ENCODE measurements at places on chromosomes 4 and X. TPM values are rescaled to one million over a fixed set of nuclear protein-coding genes. Genes with fewer than 3 reads are reported as not detected.

The CT55 gene
- not detected for total RNA-seq

The PDGFRA gene
- not detected for total RNA-seq

The HMX1 gene
- total RNA-seq: not detected

The FAM53A gene
- 2.5 TPM for total RNA-seq

- peak; percentile 32 for DNase-seq
These were observed 30.4 kb upstream of the TMSB15A start for GRCh38 chrX:102546828-102547493.

- no peak for DNase-seq
These were observed 31.6 kb downstream of the KDM6A start for GRCh38 chrX:44904542-44905115.

GRCh38 chrX:23742697-23743622, at the start of gene ACOT9:
Gene ACOT9, minus strand, starts transcription at chrX:23743276. Its CDS starts 132 bp downstream, at chrX:23743144.
- peak; percentile 84 for DNase-seq

DNA sequence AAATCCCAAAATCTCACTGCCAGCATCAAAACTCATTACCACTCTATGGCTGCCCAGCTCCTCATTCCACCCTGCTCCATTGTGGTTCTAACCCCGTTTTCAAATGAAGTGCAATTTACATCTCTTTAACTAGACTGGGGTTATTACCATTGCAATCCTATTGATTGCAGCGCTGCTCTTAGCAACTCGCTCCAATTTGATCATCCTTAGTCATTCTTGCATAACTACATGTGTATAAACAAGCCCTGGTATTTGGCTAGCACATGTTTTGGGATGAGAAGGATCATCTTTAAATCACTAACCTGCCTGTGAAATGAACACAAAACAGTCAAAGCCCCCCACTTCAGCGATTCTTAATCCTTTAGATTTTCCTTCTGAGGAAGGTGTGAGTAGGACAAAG, 340.1 kb upstream of the PPARGC1A start:
- DNase-seq: no peak

DNA sequence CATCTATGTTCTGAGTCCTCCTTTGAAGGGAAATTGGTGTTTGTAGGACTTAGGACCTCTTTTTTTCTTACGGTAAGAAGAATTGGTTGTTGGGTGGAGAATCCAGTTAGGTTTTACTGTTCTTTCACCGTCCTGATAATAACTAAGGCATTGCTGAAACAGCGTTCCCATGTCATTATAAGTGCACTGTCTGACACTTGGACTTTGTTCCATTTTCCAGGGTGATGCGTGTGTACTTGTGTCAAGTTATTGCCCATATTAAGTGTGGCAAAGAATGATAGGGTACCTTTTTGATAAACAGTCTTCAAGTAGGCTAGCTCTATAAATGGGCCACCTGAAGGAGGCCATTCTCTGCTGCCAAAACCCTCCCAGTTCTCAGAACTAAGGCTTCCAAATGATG, 119.7 kb downstream of the AASDH start:
- DNase-seq: no peak

DNA sequence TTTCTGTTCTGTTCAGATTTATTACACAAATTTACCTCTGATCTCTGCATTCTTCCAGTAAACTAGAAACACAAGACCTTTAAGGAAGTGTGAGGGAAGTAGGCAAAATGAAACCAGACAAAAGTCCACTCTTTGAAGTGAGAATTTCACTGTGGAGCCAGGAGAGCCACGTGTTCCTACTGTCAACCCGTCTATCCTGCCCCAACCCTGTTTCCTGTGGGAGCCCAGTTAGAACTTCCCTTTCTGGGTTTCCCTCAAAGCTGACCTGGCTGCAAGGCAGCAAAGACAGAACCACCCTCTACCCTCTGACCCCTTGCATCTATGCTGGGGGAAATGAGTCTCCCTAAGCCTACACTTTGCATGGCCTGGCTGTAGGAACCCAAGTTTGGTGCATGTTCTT, 40.0 kb downstream of the TMEM144 start:
- no peak for DNase-seq

DNA sequence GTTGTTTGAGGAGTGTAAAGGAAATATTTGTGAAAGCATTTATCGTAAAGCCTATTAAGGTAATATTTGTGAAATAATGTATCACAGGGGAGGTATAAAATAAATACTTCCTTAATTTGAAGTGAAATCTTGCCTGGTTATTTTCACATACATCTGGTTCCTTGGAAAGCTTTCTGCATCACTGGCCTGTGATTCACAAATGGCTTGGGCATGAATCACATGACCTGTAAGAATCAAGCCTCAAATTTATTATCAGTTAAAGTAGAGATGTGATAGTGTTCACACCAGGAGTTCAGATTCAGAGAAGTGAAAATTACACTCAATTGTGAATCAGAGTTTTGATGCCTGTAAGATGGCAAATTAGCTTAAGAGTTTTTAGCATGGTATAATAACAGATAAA, 1911.4 kb downstream of the STIM2 start:
- no peak for DNase-seq

GRCh38 chr4:39452153-39452859, 6.4 kb downstream of the RPL9 start:
- DNase-seq: no peak

DNA sequence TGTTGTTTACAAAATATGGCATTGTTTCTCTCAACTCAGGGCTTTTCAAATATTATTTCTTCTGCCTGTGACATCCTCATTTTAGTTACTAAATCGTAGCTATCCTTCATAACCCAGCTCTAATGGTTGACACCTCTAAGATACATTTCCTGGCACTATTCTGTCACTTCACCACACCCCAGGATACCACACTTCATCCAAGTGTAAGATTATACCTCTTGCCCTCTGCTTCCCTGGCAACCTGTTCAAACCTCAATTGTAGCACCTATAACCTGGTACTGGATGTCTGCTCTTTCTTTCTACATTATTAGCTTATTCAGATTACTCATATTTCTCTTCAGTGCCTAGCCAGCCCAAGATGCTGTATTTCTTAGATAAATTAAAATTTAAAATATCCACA, 175.7 kb upstream of the SPIN4 start:
- no peak for DNase-seq

DNA sequence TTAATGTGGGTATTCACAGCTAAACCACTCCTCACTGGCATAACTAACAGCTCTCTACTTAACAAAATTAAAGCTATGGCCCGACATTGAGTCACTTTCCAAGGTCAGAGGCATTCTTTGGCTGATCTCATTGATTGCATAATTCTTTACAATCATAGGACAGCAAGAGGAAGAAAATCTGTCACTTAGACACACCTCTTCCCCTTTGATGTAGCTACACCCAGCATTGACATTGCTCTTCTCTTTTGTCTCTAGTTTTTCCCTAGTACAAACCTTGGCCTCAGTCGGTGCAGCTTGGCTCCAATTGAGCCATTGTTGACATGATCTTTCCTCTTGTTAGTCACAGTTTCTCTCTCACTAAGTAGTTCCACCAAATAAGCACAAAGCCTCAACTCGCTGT, 313.3 kb upstream of the ACTRT1 start:
- DNase-seq: no peak

Data from activated CD4-positive, alpha-beta T cell treated with anti-CD3 and anti-CD28 coated beads for 36 hours (primary cell).